ENCODE measurements at places on chromosomes 7 and 10.

GRCh38 chr7:33750177-33750576 is 155.2 kb upstream of the BMPER start:
- no peak for DNase-seq

GRCh38 chr7:46015107-46015868 is 94.2 kb upstream of the IGFBP3 start:
- no peak for DNase-seq

- no peak for DNase-seq
Observed at GRCh38 chr10:113801569-113801968, 50.1 kb downstream of the PLEKHS1 start.

GRCh38 chr7:8217200-8218068 is 44.5 kb downstream of the ICA1 start:
- peak; percentile 22 for DNase-seq

- DNase-seq: no peak
Observed at GRCh38 chr10:97704341-97704740, 9.2 kb upstream of the MARVELD1 start.

- DNase-seq: no peak
Observed at GRCh38 chr7:148972375-148972774, 55.9 kb downstream of the PDIA4 start.

Data from HS-27A (cell line).